Left cardiac atrium (tissue), 4 donors: ENCODE measurements at places on chromosomes 6 and 20. TPM values are rescaled to one million over a fixed set of nuclear protein-coding genes. Genes with fewer than 3 reads are reported as not detected.

The GNMT gene
- total RNA-seq: 0.41 TPM

The PAK1IP1 gene
- total RNA-seq: 9.0 TPM

The PHACTR1 gene
- total RNA-seq: 12.2 TPM

The C6orf52 gene
- not detected for total RNA-seq

The MATN4 gene
- not detected for total RNA-seq

The CLPSL1 gene
- not detected for total RNA-seq

The HUS1B gene
- total RNA-seq: not detected

The RSPO4 gene
- 0.74 TPM for total RNA-seq

The MRS2 gene
- 43.4 TPM for total RNA-seq

The ENPP4 gene
- total RNA-seq: 28.1 TPM

The EDN1 gene
- 2.7 TPM for total RNA-seq

The ADGRF4 gene
- total RNA-seq: 0.26 TPM

The SEL1L2 gene
- total RNA-seq: not detected

The ASIP gene
- total RNA-seq: 1.2 TPM

The JAG1 gene
- 32.4 TPM for total RNA-seq

The RIPPLY2 gene
- total RNA-seq: not detected

The DEFB124 gene
- not detected for total RNA-seq

The SLC24A3 gene
- total RNA-seq: 2.1 TPM

The C4B gene
- total RNA-seq: 177 TPM

The OOEP gene
- 0.24 TPM for total RNA-seq

The ID4 gene
- 44.0 TPM for total RNA-seq

The HDGFL1 gene
- total RNA-seq: not detected

The ANGPT4 gene
- total RNA-seq: 0.27 TPM

The PROKR2 gene
- total RNA-seq: not detected

The TP53TG5 gene
- 0.68 TPM for total RNA-seq

The LST1 gene
- total RNA-seq: 9.4 TPM

The GJA1 gene
- 218 TPM for total RNA-seq

The TSBP1 gene
- not detected for total RNA-seq

The ADAM33 gene
- total RNA-seq: 9.9 TPM

The MYLK4 gene
- total RNA-seq: 2.6 TPM

The TCP11 gene
- not detected for total RNA-seq

The HTR1B gene
- not detected for total RNA-seq

The PKIG gene
- 159 TPM for total RNA-seq

The FHL5 gene
- total RNA-seq: 9.6 TPM

The FLRT3 gene
- 2.4 TPM for total RNA-seq

The PGBD1 gene
- 2.7 TPM for total RNA-seq

The LGSN gene
- total RNA-seq: not detected

The SIRPD gene
- total RNA-seq: not detected

The SLC17A1 gene
- not detected for total RNA-seq

The DNAH8 gene
- total RNA-seq: not detected
